PC-3 (cell line): ENCODE measurements at places on chromosomes 3 and 15.
A peak's percentile ranks its signal among the peaks of the same experiment; 100 is the strongest.

GRCh38 chr3:4551794-4552442 lies 58.8 kb downstream of the ITPR1 start:
- no peak overlapping the region for H3K4me3 ChIP-seq
- no peaks in the 10 kb centered on the region for H3K27me3 ChIP-seq

GRCh38 chr15:31338318-31338878 lies 11.8 kb downstream of the KLF13 start:
- H3K36me3 ChIP-seq: no peaks in the 10 kb centered on the region
- peaks cover 4% of the 10 kb centered on the region; the same call in 1 of the 2 replicates for H3K4me1 ChIP-seq
- H3K4me3 ChIP-seq: no peak overlapping the region
- H3K27ac ChIP-seq: no peak overlapping the region
- no peak for DNase-seq

DNA sequence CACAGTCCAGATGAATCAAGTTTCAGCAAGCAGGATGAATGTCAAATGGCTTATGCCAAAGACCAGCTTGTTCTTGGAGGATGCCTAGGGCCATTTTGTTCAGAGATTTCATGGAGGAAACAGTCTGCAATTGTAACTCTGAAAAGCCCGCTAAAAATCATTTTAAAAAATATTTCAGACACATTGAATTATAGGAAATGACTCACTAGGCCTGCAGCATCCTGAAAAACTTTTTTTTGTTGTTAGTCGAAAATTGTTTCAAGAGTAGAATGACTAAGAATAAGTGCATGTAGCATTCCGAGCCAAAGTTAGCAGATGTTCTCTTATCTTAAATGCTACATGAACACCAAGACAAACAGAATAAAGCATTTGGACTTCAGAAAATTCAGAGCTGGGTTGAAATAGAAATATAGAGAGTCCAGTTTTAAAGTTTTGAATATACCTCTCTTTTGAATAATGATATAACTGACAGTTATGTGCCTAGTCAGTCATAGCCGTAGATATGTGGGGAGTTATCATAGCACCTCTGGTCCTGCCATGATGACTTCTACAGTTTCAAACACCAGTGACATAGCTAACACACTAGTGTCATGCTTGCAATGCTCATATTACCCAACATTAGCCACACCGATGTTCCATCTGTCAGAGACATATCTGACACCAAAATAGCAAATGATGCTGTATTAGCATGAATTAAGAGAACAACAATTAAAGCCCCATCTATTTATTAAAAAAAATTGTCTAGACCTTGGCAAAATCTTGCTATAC lies 1462.8 kb upstream of the GBE1 start:
- no peaks in the 10 kb centered on the region for H3K36me3 ChIP-seq
- peak; percentile 74 for DNase-seq
- no peaks in the 10 kb centered on the region for H3K27me3 ChIP-seq
- H3K27ac ChIP-seq: no peak overlapping the region

- H3K27ac ChIP-seq: no peak overlapping the region
- no peaks in the 10 kb centered on the region for H3K36me3 ChIP-seq
- no peak overlapping the region for H3K4me3 ChIP-seq
Measured at GRCh38 chr3:193814166-193814892, 221.3 kb downstream of the OPA1 start.

DNA sequence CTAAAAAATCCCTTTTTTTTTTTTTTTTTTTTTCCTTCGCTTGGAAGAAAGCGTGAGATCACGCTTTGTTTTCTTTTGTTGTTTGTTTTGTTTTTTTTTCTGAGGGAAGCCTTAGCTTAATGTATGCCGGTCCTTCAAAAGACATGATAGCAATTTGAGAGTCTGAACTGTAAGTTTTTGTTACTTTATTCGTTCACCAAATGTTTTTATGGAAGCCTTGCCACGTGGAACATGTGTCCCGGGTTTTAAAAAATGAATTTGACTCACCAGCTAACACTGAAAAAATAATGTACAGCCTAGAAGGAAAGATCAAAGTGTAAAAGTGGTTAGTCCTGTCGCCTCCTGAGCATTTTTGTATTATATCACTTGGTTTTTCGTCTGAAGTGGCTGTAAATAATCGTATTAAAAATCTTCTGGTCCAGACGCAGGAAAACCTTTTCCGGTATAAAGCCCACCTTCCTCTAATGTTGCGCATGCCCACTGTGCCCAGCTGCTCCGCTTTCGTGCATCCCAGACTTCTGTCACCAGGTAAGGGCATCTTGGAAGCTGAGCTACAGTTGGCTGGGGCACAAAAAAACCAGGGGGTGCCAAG lies 795 bp upstream of the MYNN start:
- H3K27ac ChIP-seq: peak overlapping the region; percentile 90
- H3K36me3 ChIP-seq: peaks cover 21% of the 10 kb centered on the region; the same call in 1 of the 2 replicates
- peak; percentile 80 for DNase-seq
- no peaks in the 10 kb centered on the region for H3K27me3 ChIP-seq
- H3K4me1 ChIP-seq: peaks cover 16% of the 10 kb centered on the region

GRCh38 chr15:59166166-59166565 lies 40.5 kb upstream of the LDHAL6B start:
- no peak for DNase-seq
- peaks cover 31% of the 10 kb centered on the region for H3K4me1 ChIP-seq
- peaks cover 11% of the 10 kb centered on the region for H3K36me3 ChIP-seq
- no peaks in the 10 kb centered on the region for H3K27me3 ChIP-seq
- no peak overlapping the region for H3K4me3 ChIP-seq

DNA sequence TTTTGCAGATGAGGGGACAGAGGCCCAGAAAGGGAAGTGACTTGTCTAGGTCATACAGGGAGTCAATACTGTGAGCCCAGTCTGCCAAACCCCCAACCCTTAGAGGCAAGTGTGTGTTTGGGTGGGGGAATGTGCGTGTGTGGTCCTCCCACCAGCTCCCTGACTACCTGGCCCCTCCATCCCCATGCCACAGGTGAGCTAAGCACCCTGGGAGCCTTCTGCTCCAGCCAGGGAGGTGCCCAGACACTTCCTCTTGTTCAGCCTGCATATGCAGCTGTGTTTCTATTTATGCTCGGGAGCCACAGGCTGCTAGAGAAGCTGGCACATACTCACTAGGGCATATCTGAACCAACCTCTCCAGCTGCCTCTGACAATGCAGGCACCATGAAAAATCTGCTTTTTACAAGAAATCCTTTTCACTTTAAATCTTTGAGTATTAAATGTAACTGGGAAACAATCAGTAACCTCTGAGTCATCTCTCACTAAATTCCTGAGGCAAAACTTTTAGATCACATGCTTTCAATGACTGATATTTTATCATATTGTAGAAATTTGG lies 20.7 kb downstream of the TBC1D2B start:
- DNase-seq: peak; percentile 54
- H3K4me3 ChIP-seq: peak overlapping the region; percentile 8; the same call in 1 of the 2 replicates
- H3K36me3 ChIP-seq: peaks cover 7% of the 10 kb centered on the region; the same call in 1 of the 2 replicates
- peak overlapping the region; percentile 64 for H3K27ac ChIP-seq

- no peak overlapping the region for H3K4me3 ChIP-seq
- peaks cover 15% of the 10 kb centered on the region; the same call in 1 of the 2 replicates for H3K4me1 ChIP-seq
- H3K36me3 ChIP-seq: no peaks in the 10 kb centered on the region
- H3K27ac ChIP-seq: no peak overlapping the region; the same call in 1 of the 2 replicates
- no peak for DNase-seq
Measured at GRCh38 chr3:66269411-66269810, 48.6 kb downstream of the SLC25A26 start.

- no peak overlapping the region for H3K4me3 ChIP-seq
- no peaks in the 10 kb centered on the region for H3K36me3 ChIP-seq
- no peak overlapping the region for H3K27ac ChIP-seq
Measured at GRCh38 chr3:19798324-19798723, 135.7 kb downstream of the EFHB start.

- H3K27ac ChIP-seq: no peak overlapping the region
- H3K36me3 ChIP-seq: peaks cover 3% of the 10 kb centered on the region; the same call in 1 of the 2 replicates
- H3K27me3 ChIP-seq: no peaks in the 10 kb centered on the region
- no peak overlapping the region for H3K4me3 ChIP-seq
- no peaks in the 10 kb centered on the region for H3K4me1 ChIP-seq
- DNase-seq: peak; percentile 10
Measured at GRCh38 chr3:185225523-185225922, 28.3 kb downstream of the EHHADH start.

DNA sequence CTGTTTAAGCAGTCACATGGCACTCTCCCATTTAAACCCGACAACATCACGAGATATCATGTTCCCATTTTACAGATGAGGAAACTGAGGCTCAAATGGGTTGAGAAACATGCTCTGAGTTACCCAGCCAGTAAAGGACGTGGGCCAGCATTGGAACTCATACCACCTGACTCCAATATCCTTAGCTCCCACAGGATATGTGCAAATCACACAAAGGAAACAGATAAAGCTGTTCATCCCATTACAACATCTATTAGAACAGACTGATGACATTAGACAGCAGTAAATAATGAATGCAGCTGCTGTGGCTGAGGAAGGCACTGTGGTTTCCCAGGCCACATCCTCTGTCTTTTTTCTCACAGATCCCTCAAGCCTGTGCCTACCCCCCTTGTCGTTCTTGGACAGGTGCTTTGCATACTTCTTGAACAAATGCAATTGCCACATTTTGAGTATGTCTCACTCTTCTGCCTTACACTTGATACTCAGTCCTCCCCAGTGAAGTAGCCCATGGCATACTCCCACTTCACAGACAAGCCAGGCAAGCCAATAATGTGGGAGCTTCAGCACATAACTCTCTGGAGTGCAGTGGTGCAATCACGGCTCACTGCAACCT lies 17.7 kb downstream of the FRMD4B start:
- DNase-seq: no peak
- H3K4me1 ChIP-seq: peaks cover 10% of the 10 kb centered on the region
- H3K36me3 ChIP-seq: no peaks in the 10 kb centered on the region
- H3K4me3 ChIP-seq: no peak overlapping the region
- no peak overlapping the region for H3K27ac ChIP-seq

DNA sequence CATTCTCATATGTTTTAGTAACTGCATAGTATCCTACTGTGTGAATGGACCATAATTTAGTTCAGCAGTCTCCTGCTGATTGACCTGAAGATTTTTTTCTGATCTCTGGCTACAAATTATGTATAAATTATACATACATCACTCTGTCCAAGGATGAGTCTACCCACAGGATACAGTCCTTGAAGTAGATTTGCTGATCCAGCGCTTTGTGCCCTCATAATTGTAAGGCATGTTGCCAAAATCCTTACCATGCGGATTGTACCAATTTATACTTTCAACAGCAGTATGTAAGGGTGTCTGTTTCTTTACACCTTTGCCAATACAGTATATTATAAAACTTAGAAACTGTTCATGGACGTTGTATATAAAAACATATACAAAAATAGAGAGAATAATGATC lies 46.5 kb downstream of the ACAA1 start:
- H3K36me3 ChIP-seq: no peaks in the 10 kb centered on the region
- H3K27ac ChIP-seq: no peak overlapping the region
- no peak overlapping the region for H3K4me3 ChIP-seq
- DNase-seq: no peak

- no peak for DNase-seq
- H3K27ac ChIP-seq: no peak overlapping the region
- no peaks in the 10 kb centered on the region for H3K36me3 ChIP-seq
- H3K4me3 ChIP-seq: no peak overlapping the region
Measured at GRCh38 chr3:43153216-43154083, 47.6 kb upstream of the POMGNT2 start.

GRCh38 chr15:57866149-57866736 lies 159.7 kb downstream of the POLR2M start:
- H3K4me3 ChIP-seq: no peak overlapping the region
- peak; percentile 69 for DNase-seq
- no peaks in the 10 kb centered on the region for H3K27me3 ChIP-seq
- no peaks in the 10 kb centered on the region for H3K4me1 ChIP-seq
- H3K36me3 ChIP-seq: no peaks in the 10 kb centered on the region; the same call in 1 of the 2 replicates

- peaks cover 11% of the 10 kb centered on the region for H3K4me1 ChIP-seq
- DNase-seq: no peak
- no peak overlapping the region for H3K27ac ChIP-seq
Measured at GRCh38 chr3:188352196-188352927, 198.4 kb downstream of the LPP start.

- H3K4me3 ChIP-seq: no peak overlapping the region
- DNase-seq: no peak
- no peaks in the 10 kb centered on the region for H3K4me1 ChIP-seq
- no peaks in the 10 kb centered on the region for H3K36me3 ChIP-seq
- peaks cover 11% of the 10 kb centered on the region; the same call in 1 of the 2 replicates for H3K27me3 ChIP-seq
Measured at GRCh38 chr15:73403171-73403570, 34.4 kb upstream of the HCN4 start.

DNA sequence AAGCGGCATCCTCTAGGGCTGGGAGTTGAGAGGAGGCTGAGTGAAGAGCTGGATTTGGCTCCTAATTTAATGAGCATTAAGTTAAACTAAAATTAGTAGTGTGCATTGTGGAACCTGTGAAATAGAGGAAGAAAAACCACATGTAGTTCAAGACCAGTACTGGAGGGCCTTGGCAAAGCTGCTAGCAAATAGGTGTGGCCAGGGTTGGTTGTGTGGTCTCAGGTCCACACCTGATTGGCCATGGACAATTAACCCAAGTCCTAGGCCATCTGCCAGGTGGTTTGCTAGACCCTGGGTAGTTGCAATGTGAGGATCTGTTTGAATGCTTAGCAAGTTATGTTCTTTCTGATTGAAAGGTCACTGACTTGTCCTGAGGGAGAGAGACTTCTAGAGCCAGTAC lies 275.5 kb downstream of the PDCD6IP start:
- H3K4me3 ChIP-seq: no peak overlapping the region
- no peak for DNase-seq
- H3K36me3 ChIP-seq: no peaks in the 10 kb centered on the region
- no peaks in the 10 kb centered on the region for H3K4me1 ChIP-seq

DNA sequence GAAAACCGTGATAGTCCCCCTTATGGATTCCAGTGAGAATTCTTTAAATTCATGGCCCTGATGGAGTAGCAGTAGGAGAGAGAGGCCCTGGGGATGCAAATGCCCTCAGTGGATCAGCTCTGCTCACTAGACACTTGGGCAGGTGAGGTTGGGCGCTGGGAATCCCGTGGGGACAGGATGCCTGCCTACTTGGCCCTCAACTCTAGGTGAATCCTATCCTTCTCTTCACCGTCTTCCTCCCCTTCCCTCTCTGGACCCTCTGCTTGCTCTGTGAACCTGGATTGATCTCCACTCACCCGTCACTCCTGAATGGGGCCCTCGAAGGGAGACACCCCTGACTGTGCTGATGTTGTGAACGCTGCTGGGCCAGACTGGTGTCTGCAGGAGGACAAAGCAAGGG lies 77.4 kb downstream of the SEC22A start:
- H3K4me3 ChIP-seq: no peak overlapping the region
- no peak for DNase-seq
- no peaks in the 10 kb centered on the region for H3K36me3 ChIP-seq

GRCh38 chr15:65580287-65580686 lies 30.6 kb downstream of the INTS14 start:
- peak; percentile 68 for DNase-seq
- H3K36me3 ChIP-seq: peaks cover 26% of the 10 kb centered on the region
- H3K27me3 ChIP-seq: no peaks in the 10 kb centered on the region
- no peak overlapping the region for H3K4me3 ChIP-seq
- H3K27ac ChIP-seq: no peak overlapping the region

- H3K4me1 ChIP-seq: no peaks in the 10 kb centered on the region
- H3K27me3 ChIP-seq: no peaks in the 10 kb centered on the region
- H3K36me3 ChIP-seq: no peaks in the 10 kb centered on the region
- no peak overlapping the region for H3K27ac ChIP-seq
- H3K4me3 ChIP-seq: no peak overlapping the region
Measured at GRCh38 chr3:29408676-29409075, 127.8 kb downstream of the RBMS3 start.
